ENCODE measurements at places on chromosomes 5 and 9.

DNA sequence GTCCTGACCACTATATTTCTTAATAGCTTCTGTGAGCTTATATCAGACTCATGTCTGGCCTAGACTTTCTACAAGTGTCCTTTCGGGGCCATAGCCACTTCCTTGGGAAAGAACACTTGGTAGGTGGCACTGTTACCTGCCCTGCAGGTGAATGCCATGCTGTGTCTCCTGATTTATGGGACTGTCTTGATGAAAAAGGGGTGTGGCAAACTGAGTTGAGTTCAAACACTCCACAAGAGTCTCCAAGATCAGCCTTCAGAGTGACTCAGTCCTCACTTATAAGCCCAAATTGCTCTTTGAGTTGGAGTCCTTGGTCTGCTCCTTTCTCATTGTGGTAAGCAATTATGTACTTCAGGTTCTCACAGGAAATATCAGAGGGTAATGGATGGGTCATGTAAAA is 9.9 kb upstream of the ANKHD1 start:
- DNase-seq = no peak

- no peak for DNase-seq
These were observed 326.7 kb downstream of the MAT2B start for GRCh38 chr5:163832155-163832554.

- no peak for DNase-seq
These were observed 1.5 kb upstream of the ADAMTSL1 start for GRCh38 chr9:18472435-18472834.

DNA sequence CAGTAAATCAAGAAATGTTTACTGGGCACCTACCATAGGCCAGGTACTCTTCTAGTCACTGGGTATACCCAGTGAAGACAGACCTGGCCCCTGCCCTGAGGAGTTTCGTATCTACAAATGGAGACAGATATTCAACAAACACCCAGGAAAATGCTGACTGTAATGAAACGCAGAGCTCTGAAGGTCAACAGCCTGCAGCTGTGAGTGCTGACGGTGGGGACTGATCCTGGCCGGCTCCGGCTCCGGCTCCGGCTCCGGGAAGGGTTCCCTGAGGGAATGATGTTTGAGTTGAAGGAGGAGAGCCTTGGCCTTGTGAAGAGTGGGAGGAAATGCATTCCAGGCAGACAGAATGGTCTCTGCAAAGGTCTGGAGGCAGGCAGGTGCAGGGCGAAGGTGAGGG is 23.1 kb downstream of the FGFR4 start:
- DNase-seq = no peak

GRCh38 chr9:122222791-122223190 is 6.0 kb downstream of the LHX6 start:
- no peak for DNase-seq
